AG08396 (cell line): ENCODE measurements at places on chromosomes 7 and 10.

- DNase-seq = no peak
Observed at GRCh38 chr10:113108194-113108835, 158.3 kb downstream of the TCF7L2 start.

DNA sequence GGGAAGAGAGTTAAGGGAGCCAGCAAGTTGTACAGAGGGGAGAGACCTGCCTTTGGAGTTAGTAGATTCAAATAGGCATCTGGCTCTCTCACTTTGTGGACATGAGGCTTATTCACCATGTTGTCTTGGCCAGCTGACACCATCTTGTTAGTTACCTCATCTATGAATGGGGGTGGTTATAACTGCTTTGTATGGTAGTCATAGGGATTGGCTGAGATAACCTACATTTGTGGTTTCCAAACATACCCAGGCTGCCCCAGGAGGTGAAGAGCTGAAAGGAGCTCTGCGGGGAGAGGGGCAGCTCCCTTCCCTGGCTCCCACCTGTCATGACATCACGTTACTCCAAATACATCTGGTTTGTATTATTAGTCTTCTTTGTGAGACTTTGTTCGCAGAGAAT, 393.3 kb upstream of the AUTS2 start:
- DNase-seq = no peak

DNA sequence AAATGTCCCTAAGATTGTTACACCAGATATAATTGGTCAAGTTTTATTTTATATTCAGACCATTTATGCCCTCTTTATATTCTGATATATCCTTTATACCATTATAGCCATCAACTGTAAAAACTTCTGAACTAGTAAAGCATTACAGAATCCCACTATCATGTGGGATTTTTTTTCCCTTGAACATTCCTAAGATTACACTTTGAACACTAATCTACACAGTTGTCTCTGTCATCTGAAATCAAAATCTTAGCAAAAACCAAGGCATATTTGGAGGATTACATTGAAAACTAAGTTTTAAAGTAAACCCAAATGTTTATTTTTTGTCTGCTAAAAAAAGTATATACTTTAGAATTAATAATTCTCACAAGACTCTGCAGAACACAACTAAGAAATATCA, 116.2 kb upstream of the GPR22 start:
- no peak for DNase-seq

- DNase-seq = no peak
Observed at GRCh38 chr7:142872106-142872675, 13.4 kb downstream of the TRPV6 start.

- no peak for DNase-seq
Observed at GRCh38 chr10:101903827-101904550, 60.4 kb upstream of the KCNIP2 start.

DNA sequence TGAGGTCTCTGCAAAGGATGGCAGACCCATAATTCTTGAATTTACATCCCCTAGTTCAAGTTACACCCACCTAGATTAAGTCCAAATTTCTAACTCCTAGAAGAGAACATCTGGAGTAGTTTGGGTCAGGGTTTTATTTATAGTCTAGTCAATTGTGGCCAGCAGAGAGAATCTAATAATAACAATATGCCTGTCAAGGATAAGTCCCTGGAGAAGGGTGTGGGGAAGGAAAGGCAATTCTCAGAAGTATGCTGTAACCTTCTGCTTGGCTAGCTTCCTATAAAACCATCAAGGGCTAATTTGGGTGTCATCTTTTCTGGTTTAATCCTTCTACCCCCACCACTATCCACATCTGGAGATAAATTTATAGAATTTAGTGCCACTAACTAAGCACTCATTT, 52.8 kb upstream of the SEMA3E start:
- no peak for DNase-seq

DNA sequence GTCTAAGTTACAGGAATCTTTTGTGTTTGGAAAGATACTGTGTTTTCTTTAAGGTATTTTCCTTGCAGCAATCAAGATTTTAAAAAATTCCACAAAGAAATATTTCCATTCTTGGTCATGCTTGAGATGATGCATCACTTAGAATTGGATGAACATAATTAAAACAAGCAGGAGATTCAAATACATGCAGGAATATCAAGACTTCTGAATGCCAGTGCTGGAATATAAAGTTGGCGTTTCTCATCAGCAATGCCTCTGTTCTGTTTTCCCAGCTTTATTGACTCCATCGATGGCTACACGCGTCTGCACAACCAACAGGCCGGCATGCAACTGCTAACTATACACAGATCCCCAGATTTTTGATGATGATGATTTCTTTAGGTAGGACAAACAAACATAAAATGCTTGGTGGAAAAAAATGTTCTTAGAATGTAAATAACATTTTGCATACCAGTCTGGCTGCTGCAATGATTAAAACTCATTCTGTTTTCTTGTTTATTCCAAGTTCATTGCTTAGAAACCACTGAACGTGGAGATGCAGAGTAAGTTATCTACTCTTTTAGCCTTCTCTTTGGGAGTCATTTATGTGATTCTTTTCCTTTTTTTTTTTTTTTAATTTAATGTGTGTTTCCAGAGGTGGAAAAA, 91.3 kb upstream of the FAM171A1 start:
- no peak for DNase-seq

GRCh38 chr7:25802057-25802456, 349.9 kb upstream of the NFE2L3 start:
- no peak for DNase-seq

- DNase-seq = no peak
Observed at GRCh38 chr7:150855046-150855445, 2.7 kb downstream of the AOC1 start.

DNA sequence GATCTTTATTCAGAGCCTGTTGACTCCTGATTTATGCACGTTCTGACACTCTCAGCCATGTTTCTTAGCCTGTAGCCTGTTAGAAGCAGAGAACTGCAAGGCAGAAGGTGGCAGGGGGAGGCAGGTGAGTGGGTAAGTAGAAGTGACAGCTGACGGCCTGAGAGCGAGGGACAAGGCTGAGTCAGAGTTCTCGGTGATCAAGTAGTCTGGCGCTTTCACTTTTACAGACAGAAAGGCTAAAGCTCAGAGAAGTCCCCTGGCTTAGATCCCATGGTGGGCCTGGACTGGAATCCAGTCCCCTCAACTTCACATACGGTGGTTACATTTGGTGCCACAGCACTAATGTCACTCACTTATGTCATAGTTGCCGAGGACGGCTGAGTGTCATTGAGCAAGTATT, 139.0 kb downstream of the TACC2 start:
- no peak for DNase-seq
